ENCODE measurements at places on chromosomes 12 and 14.
A peak's percentile ranks its signal among the peaks of the same experiment; 100 is the strongest.

DNA sequence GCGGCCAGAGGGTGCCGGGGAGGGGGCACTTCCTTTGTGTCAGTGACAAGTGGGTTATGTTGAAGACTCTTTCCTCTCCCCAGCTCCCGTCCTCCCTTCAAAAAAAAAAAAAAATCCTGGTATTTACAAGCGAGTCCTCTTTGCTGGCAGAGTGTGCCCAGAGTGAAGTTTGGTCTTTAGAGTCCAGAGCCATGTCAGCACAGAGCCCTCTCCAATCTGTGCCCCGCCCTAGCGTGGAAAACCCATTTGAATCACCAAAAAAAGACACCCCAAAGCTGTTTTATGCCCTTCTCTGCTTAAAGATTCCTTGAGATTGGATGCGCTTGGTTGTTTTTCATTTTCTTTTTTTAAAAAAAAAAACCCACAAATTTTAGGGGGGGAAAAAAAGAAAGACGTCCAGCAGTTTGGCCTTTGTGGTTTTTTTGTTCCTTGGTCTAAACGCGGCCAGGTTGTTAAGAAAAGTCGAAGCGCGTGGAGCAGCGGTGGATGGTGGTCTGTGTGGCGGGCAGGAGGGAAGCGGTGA is 3.3 kb downstream of the NKX2-1 start:
- no peak for DNase-seq

- no peak for DNase-seq
Measured at GRCh38 chr12:19799216-19799615, 359.9 kb downstream of the AEBP2 start.

- DNase-seq, result no peak
Measured at GRCh38 chr12:13472690-13473089, 276.2 kb downstream of the EMP1 start.

GRCh38 chr14:49463146-49463545 is 123.0 kb downstream of the RPS29 start:
- no peak for DNase-seq

DNA sequence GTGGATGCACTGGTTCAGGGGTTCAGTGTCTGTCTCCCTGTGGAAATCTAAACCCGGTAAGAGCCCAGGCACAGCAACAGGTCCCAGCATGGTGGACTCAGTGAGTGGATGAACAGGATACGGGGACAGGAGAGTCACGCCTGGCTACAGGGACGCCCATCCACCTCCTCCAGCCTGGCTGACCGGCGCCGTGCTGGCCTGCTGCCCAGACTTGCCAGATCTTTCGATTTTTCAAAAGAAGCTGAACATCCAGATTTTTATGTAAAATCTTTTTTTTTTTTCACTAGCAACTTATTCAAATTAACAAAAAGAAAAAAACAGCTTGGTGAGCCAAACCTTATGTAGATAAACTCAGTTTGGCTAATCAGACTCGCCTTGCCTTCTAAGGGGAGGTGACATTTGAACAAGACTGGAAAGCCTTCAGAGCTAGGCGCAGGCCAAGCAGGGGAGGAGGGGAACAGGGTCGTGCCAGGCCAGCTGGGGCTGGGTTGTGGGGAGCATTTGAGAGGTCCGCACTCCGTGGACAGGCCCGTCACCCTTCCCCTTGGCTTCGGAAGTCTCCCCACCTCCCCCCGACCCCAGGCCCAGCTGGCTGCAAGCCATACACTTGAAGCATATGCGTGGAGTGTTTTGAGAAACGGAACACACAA is 87.8 kb upstream of the NCOR2 start:
- no peak for DNase-seq

- DNase-seq, result no peak
Measured at GRCh38 chr12:57760347-57760982, 5.6 kb downstream of the MARCHF9 start.

GRCh38 chr12:62403031-62403430 is 63.6 kb upstream of the MON2 start:
- DNase-seq, result no peak

- no peak for DNase-seq
Measured at GRCh38 chr12:76789335-76790050, 25.6 kb downstream of the ZDHHC17 start.

- DNase-seq, result no peak
Measured at GRCh38 chr14:65025818-65026217, 39.1 kb downstream of the FNTB start.

GRCh38 chr12:6613015-6613775 is 6.0 kb upstream of the CHD4 start:
- DNase-seq, result peak; percentile 57

DNA sequence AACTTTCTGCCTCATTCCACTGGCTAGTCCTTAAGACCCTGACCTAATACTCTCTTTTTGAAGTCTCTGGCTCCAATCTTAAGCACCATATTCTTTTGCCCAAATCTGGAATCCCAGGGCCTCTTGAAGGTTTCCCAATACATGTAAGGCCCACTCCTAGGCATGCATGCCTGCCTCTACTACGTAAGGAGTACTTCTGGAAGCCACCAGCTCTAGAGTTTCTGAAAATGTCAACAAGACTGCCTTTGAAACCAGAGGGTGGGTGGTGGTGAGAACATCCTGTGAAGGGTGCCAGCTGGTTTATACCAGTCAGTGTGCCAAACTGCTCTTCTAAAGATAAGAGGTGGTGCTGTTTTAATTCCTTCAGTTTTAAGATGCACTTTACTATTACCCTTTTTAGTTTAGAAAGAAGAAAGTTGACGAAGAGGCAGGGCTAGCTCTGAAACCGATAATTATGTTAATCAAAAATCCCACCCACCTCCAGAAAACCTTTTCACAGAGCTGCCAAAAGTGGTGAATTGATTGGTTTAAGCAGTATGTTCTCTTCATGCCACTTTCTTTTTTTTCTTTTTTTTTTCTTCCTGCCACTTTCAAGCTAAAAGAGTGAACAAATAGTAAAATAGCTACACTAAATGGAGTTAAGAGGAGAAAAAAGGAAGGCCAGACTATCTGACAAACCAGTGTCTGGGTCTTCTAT is 8.7 kb upstream of the WDR89 start:
- no peak for DNase-seq

GRCh38 chr12:123896767-123897166 is 75.9 kb downstream of the CCDC92 start:
- DNase-seq, result no peak

- peak; percentile 86 for DNase-seq
Measured at GRCh38 chr12:76084863-76085519, 506 bp upstream of the NAP1L1 start.

- DNase-seq, result peak; percentile 27
Measured at GRCh38 chr14:38042322-38042721, 165.4 kb upstream of the SSTR1 start.

DNA sequence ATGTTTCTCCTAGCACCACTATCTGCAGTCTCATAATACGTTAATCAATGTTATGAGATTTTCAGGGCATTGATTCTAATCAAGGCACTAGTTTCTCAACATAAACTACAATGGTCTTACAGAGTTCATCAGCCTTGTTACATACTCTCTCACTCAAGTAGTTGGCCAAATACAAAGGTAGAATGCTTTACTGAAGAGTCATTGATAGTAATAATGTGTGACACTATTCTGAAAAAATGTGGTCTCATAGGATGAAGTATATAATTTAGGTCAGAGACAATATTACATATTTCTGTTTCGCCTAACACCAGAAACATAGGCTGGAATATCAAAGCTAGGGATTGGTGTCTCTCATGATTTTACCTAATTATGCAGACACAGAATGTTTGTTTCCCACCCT is 35.2 kb upstream of the MDGA2 start:
- no peak for DNase-seq

DNA sequence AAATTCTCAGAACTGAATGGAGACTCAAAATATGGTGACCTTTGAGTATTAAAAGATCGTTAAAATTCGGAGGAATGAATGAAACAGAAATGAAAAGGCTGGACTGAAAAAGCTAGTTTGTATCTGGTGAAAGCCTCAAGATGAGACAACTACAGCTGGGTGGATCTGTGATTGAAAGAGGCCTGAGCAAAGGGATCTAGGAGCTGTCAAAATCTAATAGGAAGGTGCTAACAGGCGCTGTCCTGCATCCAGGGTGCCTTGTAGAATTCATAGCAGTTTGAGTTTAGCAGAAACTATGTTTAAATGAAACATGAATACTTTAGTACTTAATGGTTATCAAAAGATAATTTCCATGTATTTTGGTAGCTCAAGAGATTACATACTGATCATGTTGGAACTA is 2.3 kb downstream of the YY1 start:
- no peak for DNase-seq

- DNase-seq, result no peak
Measured at GRCh38 chr12:47383942-47384341, 304.2 kb upstream of the AMIGO2 start.

GRCh38 chr12:58247633-58248032 is 306.3 kb downstream of the ATP23 start:
- DNase-seq, result no peak

DNA sequence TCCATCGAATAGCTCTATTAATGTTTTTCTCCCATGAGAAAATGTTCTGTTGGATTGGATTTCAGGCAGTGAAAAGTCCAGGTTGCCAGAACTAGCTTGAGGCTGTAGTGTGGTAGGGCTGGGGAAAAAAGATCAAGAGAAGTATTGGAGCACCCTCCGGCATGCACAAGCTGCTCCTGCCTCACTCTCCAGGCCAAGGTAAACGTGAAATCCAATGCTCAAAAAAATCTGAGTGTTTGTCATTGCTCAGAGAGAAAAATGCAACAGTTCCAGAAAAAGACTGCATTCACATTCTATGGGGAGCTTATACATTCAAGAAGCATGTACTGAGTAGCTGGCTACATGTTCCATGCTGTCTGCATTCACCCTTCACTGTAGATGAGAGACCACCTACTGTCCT is 680.9 kb upstream of the TBX3 start:
- no peak for DNase-seq

- no peak for DNase-seq
Measured at GRCh38 chr14:63725786-63726460, 1.9 kb downstream of the SGPP1 start.

GRCh38 chr12:103620395-103620794 is 33.3 kb downstream of the STAB2 start:
- no peak for DNase-seq

DNA sequence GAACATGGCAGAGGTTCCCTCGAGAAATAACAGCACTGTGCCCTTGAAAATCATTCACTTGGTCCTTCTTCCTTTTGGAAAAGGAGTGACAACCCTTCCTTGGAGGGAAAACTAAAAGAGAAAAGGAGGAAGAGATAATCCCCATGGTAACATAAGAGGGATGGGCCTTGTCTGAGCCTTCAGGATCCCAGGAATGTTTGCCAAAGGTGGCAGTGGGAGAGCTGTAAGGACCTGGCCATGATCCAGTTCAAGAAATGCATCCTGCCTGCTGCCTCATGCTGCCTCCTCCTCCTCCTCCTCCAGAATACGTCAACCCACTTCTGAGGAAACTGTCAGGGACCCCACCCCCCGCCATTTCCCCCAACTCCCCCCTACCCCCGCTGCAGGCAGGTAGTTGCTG is 118.8 kb downstream of the KCNK10 start:
- DNase-seq, result no peak

- no peak for DNase-seq
Measured at GRCh38 chr12:42442311-42442759, 116.4 kb downstream of the PPHLN1 start.

- DNase-seq, result peak; percentile 93
Measured at GRCh38 chr12:57810450-57810849, 8.1 kb downstream of the AVIL start.

GRCh38 chr14:92472860-92473259 is 40.7 kb upstream of the RIN3 start:
- no peak for DNase-seq

GRCh38 chr14:75147423-75148071 is 20.7 kb upstream of the NEK9 start:
- DNase-seq, result no peak

- DNase-seq, result no peak
Measured at GRCh38 chr14:75013290-75013689, 10.6 kb downstream of the EIF2B2 start.

DNA sequence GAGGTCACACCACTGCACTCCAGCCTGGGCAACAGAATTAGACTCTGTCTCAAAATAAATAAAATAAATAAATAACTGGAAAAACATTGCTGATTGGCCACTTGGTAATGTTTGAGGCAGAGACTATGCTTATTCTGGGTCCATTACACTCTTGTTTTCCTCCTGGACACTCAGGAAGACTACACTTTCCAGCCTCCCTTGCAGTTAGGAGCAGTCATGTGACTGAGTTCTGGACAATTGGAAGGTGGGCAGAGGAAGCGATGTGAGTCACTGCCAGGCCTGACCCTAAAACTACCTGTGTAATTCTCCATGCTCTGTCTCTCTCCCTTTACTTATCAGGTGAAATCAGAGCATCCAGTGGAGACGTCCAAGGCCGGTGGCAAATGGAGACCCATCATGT is 74.4 kb downstream of the VCPKMT start:
- no peak for DNase-seq

- DNase-seq, result no peak
Measured at GRCh38 chr14:102795060-102795925, 18.0 kb downstream of the TRAF3 start.

DNA sequence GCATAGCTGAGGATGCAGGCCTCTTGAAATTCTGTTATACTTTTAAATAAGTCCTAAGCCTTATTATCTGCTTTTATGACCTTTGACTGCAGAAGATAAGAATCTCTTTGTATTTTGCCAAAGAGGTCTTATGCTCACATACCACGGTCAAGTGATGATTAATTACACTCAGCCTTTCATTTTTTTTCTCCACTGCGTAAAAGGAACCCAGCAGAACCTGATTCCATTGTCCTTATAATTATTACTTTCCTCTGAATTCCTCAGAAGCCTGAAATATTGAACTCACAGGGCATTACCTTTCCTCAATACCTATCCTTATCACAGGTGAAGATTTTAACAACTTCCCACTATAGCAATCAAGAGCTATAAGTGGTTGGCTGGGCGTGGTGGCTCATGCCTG is 498.7 kb upstream of the RPL10L start:
- no peak for DNase-seq

GRCh38 chr12:119328111-119328510 is 6.4 kb upstream of the CCDC60 start:
- no peak for DNase-seq

DNA sequence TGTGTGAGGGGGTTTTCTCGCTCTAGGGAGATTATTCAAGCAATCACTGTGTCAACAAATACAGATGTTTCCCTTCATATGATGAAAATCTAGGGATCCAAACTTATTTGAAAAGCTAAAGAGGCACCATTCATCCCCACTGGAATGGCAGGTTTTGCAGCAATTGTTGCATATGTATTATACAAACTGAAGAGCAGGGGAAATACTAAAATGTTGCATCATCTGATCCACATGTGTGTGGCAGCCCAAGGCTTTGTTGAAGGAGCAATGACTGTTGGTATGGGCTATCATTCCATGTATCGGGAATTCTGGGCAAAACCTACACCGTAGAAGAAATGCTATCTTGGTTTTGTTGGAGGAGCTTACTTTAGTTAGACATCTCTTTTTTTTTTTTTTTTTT is 4.1 kb upstream of the PRPF40B start:
- DNase-seq, result no peak

DNA sequence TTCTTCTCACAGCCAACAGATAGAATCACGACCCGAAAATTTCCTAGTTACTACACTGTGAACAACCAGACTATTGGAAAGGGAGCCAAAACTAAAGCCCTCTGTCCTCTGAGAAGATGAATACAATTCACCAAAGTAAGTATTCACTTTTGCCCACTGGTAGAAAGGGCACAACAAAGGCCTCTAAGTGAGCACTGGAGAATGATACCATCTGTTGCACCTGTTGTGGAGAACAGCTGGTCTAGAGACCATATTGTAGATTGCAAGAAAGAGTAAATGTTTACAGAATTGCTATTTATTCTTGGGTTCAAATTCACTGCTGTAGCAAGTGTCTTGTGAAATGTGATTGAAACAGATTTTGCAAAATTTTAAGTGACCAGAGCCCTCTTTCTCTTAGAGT is 46.9 kb upstream of the ANO6 start:
- DNase-seq, result no peak

GRCh38 chr14:54796961-54797360 is 105.7 kb downstream of the GCH1 start:
- DNase-seq, result no peak

Data from T1000 (cell line).